ENCODE measurements at places on chromosomes 2 and 18.

GRCh38 chr18:26746826-26747475 lies 118.6 kb downstream of the AQP4 start:
- no peak for DNase-seq

- DNase-seq = no peak
Observed at GRCh38 chr2:10619643-10620042, 70.1 kb downstream of the NOL10 start.

DNA sequence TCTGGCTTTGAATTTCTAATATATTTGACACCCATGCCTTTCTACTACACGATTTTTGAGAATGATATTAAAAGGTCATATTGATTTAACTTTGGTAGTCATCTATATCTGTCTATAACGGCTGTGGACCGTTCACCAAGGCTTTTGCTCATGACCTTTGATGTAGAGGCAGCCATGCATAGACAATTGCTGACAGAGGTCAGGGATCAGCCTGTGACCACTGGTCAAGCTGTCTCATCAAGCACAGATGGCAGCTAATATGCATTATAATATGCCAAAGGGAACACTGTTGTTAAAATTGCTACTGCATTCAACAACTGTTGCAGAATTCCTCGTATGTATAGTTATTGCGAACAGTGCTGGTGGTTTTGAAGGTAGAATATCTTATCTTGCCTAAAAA lies 323.9 kb upstream of the DSEL start:
- DNase-seq = no peak

- no peak for DNase-seq
Observed at GRCh38 chr2:173982182-173982714, 17.1 kb upstream of the SP3 start.

- DNase-seq = no peak
Observed at GRCh38 chr2:42249887-42250286, 80.7 kb downstream of the EML4 start.

DNA sequence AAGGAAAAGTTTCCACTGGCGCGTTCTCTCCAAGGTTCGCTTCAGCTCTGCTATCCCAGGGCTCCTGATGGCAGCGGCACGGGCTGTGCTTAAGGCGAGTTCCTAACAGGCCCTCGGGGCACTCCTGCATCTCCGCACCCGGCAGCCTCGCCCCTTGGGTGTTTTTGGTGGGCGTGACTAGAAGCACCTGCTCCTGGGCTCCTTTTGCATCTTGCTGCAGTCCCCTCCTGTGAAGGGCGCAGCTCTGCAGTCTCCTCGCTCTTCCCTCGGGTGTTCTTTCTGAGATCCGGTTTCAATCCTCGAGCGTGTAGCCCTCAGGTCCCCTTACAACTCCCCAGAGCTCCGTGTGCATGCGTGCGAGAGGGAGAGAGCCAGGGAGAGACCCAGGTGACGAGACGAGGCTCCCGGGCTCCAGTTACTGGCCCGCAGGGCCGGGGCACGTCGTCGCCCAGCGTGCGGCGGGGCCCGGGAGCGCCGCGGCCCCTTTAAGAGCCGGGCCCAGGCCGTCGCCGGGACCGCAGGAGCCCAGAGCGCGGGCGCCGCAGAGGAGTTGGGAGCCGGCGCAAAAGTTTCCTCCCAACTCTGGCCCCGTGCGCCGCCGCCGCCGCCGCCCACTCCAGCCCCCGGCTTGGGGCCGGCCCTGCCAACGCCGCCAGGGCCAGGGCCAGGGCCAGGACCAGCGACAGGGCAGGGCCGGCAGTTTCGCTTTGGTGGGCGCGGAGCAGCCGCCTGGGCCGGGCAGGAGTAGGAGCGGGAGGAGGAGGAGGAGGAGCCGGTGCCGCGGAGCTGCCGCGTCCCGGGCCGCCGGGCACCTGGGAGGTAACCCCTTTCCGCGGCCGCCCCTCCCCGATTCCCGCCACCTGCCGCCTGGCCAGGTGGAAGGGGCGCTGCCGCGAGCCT lies at the start of gene PARD3B:
Gene PARD3B, plus strand, starts transcription at position 515 of the 900 bp plus-strand sequence. CDS start 525 bp downstream, outside the sequence.
- peak; percentile 30 for DNase-seq

DNA sequence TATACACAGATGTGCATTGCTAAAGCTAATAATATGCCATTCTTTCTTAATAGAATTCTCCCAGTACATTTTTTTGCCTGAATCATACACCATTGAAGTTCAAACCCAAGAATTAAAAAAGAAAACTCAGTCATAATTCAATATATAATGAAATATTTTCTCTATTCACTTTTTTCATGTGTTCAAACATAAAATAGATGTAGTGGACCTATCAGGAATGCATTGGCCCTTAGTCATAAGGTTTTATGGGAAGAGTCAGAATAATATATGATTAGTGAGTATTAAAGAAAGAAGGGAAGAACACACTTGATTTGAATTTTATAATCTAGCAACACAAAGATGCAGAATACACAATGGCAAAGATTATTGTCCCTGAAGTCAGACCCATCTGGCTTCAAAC lies 297.0 kb upstream of the COL3A1 start:
- no peak for DNase-seq

GRCh38 chr2:146786396-146786795 lies 1058.4 kb upstream of the ACVR2A start:
- no peak for DNase-seq

DNA sequence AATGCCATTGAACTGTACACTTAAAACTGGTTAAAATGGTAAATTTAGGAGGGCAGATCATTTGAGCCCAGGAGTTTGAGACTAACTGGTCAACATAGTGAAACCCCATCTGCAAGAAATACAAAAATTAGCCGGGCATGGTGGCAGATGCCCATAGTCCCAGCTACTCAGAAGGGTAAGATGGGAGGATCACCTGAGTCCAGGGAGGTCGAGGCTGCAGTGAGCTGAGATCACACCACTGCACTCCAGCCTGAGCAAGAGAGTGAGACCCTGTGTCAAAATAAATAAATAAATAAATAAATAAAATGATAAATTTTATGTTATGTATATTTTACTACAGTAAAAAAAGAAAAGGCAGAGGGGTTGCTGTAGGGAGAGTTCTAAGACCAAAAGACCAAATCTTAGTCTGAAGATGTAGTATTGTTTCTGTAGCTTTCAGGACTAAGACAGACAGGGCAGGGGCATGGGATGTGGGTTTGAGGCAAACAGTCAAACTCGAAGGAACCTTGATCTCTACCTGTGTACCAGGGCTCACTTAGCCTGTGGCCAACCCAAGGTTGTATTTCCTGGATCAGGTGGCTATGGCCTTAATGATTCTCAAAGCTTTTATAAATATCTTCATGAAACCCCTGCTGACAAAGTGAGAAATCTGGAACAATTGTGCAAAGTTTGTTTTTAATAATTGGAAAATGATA lies 316.7 kb downstream of the CYRIA start:
- DNase-seq = no peak

- DNase-seq = peak; percentile 74
Observed at GRCh38 chr2:74979844-74980243, 21.4 kb downstream of the POLE4 start.

- no peak for DNase-seq
Observed at GRCh38 chr2:71226096-71226964, 573 bp downstream of the PAIP2B start.

Measured in suppressor macrophage (primary cell).